ENCODE measurements at places on chromosomes 5 and 9. TPM values are rescaled to one million over a fixed set of nuclear protein-coding genes. Genes with fewer than 3 reads are reported as not detected.

DNA sequence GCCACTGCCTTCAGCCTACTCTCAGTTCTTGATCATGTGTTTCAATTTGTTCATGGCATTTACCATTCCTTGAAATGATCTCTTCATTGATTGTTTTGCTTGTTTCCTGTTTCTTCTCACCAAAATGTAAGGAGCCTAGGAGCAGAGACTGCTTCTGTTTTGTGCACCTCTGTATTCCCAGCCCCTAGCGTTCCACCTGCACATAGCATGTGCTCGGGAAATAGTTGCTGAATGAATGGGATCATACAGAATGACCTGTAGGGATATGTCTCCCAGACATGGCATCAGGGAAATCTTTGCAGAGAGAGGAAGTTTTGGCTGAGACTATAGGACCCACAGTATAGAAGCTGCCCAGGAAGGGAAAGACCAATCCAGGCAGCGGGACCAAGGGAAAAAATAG, 6.2 kb upstream of the CERCAM start:
- H3K4me3 ChIP-seq: no peak overlapping the region
- no peak for DNase-seq
- peaks cover 83% of the 10 kb centered on the region for H3K27me3 ChIP-seq
- no peaks in the 10 kb centered on the region for H3K36me3 ChIP-seq

DNA sequence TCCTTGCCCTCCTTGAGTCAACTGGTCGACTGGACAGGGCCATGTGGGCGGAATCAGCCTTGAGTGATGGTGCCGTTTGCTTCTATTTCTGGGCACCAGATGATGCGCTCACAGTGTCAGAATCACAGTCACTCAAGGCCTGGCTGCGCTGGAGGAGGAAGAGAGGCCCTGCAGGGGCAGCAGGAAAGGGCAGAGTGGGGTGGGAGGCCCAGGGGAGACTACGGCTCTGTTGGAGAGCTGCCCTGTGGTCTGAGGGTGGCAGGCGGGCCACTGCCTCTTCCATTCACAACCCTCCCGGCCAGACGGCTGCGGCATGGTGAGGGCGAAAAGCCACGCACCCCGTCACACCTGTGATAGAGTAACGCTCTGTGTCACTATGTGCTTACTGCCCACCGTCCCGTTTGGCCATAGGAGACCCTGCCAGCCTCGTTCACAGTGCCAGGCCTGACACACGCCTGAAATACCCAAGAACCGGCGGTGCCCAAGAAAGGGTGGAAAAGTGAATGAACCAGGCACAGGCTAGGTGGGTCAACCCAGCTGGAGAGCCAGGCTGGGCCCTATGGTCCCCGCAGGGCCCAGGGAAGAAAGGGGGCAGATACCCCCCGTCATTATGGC, 9.9 kb downstream of the PLPP7 start:
- H3K27ac ChIP-seq: no peak overlapping the region
- no peaks in the 10 kb centered on the region for H3K4me1 ChIP-seq
- H3K36me3 ChIP-seq: no peaks in the 10 kb centered on the region
- no peak for DNase-seq

DNA sequence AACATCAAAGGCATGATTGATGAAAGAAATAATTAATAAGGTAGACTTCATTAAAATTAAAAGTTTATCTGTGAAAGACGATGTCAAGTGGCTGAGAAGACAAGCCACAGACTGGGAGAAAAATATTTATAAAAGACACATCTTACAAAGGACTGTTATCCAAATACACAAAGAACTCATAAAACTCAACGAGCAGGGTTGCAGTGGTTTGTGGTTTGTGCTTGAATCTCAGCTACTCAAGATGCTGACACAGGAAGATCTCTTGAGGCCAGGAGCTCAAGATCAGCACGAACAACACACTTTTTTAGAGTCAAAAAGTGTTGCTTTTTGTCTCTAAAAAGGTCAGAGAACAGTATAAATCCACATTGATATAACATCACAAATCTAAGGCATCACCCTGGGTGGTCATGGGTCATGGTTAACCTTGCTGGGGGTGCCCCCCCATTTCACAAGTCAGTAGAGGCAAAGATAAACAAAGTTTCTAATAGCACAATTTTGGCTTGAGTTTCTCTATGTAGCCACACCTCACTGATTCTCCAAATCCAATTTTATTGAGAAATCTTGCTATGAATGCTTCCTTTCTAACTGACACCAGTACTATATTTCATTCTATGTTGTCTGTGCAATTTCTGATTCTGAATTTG, 342.9 kb upstream of the RPS23 start:
- no peaks in the 10 kb centered on the region for H3K27me3 ChIP-seq
- H3K36me3 ChIP-seq: no peaks in the 10 kb centered on the region
- no peak overlapping the region for H3K27ac ChIP-seq
- DNase-seq: no peak
- no peaks in the 10 kb centered on the region for H3K4me1 ChIP-seq

GRCh38 chr5:120988941-120989340, 524.8 kb downstream of the PRR16 start:
- no peaks in the 10 kb centered on the region for H3K27me3 ChIP-seq
- no peak overlapping the region for H3K27ac ChIP-seq
- H3K4me3 ChIP-seq: no peak overlapping the region
- H3K4me1 ChIP-seq: no peaks in the 10 kb centered on the region
- H3K36me3 ChIP-seq: no peaks in the 10 kb centered on the region
- DNase-seq: no peak

DNA sequence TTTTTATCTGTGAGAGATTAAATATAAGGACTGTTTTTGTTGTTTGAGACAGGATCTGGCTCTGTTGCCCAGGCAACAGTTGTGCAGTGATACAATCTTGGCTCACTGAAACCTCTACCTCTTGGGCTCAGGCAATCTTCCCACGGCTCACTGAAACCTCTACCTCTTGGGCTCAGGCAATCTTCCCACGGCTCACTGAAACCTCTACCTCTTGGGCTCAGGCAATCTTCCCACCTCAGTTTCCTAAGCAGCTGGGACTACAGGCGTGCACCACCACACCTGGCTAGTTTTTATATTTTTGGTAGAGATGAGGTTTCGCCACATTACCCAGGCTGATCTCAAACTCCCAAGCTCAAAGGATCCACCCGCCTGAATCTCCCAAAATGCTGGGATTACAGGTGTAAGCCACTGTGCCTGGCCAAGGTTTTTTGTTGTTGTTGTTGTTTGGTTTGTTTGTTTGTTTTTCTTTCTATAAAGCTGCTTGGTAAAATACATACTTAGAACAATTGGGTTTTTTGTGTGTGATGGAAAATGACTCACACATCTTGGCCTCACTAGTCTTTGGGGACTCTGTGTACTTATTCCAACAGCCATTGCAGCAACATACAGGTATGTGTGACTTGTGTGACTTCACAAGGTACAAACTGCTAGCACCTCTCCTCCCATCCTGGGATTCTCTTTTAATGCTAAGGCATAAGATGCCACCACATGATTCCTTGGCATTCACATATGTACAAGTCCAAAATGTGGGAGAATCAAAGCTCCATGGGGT, 36.5 kb upstream of the RASA1 start:
- no peaks in the 10 kb centered on the region for H3K4me1 ChIP-seq
- no peak overlapping the region for H3K27ac ChIP-seq
- H3K4me3 ChIP-seq: no peak overlapping the region

DNA sequence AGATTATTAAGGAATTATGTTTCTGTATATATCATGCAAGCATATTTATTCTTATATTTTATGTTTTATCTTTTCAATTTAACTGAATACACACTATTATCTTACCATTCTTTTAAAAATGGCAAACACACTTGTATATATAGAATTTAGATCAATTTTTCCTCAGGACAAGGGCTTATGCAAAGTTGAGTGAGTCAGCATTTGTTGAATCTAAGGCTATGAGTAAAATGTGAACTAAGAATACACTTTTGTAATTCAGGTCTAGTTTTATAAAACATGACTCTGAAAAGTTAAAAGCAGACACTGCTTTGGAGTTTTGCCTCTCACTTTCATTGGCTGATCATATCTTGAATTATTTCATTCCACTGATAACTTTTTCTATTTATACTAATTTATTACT, 127.8 kb downstream of the FOCAD start:
- DNase-seq: no peak
- no peaks in the 10 kb centered on the region for H3K27me3 ChIP-seq
- H3K36me3 ChIP-seq: no peaks in the 10 kb centered on the region
- no peaks in the 10 kb centered on the region for H3K4me1 ChIP-seq
- H3K4me3 ChIP-seq: no peak overlapping the region

DNA sequence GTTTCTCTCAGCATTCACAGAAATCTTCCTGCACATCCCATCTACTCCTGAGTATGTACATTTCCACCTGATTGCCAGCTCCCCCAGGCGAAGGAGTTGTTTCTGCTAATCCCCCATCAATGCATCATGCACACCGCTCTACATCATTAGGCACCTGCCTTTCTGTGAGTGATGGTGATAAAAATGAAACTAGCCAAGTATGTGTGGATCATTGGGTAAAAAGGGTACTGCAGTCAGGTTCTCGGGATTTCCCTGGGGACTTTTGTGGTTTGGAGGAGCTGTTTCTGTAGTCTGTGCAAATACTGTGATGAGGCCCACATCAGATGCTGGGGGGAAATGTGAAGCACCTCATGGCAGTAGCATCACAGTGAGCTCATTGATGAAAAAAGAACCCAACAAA, 30.4 kb downstream of the CAMK4 start:
- H3K36me3 ChIP-seq: no peaks in the 10 kb centered on the region
- no peaks in the 10 kb centered on the region for H3K4me1 ChIP-seq
- H3K4me3 ChIP-seq: no peak overlapping the region
- DNase-seq: no peak

DNA sequence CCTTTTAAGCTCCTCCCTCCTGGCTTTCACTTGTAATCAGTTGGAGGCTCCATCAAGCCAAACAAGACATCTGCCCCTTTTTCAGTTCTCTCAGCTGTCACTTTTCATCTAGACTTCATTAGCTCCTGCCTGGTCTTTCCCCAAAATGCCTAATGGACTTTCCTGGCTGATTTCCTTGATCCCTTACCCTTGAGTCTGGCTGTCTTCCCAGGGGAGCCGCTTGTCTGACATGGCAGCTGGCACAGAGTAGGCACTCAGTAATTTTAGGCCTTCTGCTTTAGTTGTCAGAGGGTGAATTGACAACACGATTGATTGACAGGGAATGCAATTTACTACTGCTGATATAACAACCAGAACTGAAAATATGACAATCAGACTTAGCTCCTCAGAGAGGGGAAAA, 2.1 kb downstream of the C9orf153 start:
- H3K4me1 ChIP-seq: no peaks in the 10 kb centered on the region
- no peak overlapping the region for H3K4me3 ChIP-seq
- H3K36me3 ChIP-seq: no peaks in the 10 kb centered on the region
- no peaks in the 10 kb centered on the region for H3K27me3 ChIP-seq

The MVB12B gene
- total RNA-seq: 27.3 TPM

The IFNK gene
- not detected for total RNA-seq

The FOXD4L3 gene
- total RNA-seq: not detected

The PCDHB10 gene
- not detected for total RNA-seq

Data from transverse colon (tissue), 4 donors.